ENCODE measurements at places on chromosomes 12 and 14.

- DNase-seq, result no peak
Observed at GRCh38 chr14:99273766-99274345, 1.9 kb upstream of the BCL11B start.

DNA sequence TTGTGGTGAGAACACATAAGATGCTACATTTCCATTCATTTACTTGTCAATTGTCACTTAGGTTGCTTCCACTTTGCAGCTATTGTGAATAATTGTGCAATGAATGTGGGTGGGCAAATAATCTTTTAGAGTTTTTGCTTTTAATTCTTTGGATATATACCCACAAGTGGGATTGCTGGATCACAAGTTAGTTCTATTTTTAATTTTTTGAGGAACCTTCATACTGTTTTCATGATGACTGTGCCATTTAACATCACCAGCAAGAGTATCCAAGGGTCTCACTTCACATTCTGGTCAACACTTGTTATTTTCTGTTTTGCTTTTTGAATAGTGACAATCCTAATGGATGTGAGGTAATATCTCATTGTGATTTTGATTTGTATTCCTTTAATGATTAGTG, 10.5 kb downstream of the CLEC6A start:
- DNase-seq, result no peak

- DNase-seq, result no peak
Observed at GRCh38 chr12:105270671-105271255, 34.8 kb upstream of the APPL2 start.

DNA sequence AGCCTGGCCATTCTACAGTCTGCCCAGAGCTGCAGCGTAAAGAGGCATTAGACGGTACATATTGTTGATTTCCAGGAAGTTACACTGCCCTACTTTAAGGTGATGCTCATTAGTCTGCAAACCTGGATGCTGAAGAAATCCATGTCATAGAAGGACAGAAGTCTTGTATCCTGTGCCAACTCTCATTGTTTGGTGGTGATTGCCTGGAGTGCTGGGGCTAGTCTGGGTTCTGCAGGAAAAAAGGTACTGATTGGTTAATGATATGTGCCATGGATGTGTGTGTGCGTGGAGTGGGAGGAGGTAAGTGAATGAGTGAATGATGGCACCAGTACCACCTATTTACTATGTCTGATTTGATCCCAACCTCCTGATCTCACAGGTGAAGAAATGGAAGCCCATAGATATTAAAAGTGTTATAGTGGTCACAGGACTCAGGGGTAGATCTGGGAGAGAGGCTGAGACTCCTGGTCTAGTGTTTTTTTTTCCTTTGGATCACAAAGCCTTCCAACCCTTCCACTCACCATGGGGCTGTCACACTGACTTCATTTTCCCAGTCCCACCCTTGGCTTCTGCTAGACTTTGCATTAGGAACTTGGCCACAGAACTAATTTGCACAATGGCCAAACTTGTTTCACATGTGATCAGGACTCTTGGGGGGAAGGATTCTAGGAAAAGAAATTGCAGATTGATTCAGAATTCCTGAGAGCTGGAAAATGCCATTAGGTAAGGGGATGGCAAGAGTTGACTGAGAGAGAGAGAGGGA, 96.1 kb downstream of the TMX1 start:
- DNase-seq, result no peak

- no peak for DNase-seq
Observed at GRCh38 chr14:58160561-58160960, 8.5 kb upstream of the ARMH4 start.

GRCh38 chr12:58576081-58576480, 344.2 kb downstream of the LRIG3 start:
- DNase-seq, result no peak

DNA sequence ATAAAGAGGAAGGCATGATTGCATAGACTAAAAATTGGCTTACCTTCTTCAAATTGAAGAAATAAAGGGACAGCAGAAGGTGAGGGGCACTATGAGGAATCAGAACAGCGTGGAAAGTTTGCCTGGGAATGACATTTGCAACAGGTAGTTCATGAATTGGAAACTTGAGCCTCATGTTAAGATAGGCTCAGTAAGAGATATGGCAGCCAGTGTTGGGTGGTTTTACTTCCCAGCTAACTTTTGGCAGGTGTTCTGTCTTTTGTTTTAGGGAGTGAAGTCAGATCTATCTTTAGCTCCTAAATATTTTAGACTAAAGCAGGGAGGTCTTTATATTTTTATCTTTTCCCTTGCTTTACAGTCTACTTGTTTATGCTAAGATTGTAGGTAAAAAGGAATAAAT, 122.4 kb downstream of the ANO6 start:
- no peak for DNase-seq

- no peak for DNase-seq
Observed at GRCh38 chr14:38947343-38947742, 155.7 kb downstream of the SEC23A start.

DNA sequence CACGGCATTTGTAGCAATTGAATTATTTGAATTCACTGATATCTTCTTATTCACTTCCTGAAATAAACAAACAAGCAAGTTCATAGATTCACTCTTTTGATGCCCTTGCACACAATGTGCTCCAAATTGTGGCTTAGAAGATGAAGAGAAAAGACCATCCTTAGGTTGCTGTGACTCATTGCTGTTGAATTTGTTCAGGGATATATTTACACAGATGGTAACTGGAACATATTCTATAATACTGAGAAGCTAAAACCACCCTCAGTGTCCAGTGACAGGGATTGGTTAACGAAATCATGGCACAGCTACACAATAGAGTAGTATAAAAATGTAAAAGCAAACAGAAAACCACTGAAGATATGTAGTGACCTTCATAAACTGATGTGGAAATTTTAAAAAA, 3.1 kb downstream of the PRB4 start:
- no peak for DNase-seq

DNA sequence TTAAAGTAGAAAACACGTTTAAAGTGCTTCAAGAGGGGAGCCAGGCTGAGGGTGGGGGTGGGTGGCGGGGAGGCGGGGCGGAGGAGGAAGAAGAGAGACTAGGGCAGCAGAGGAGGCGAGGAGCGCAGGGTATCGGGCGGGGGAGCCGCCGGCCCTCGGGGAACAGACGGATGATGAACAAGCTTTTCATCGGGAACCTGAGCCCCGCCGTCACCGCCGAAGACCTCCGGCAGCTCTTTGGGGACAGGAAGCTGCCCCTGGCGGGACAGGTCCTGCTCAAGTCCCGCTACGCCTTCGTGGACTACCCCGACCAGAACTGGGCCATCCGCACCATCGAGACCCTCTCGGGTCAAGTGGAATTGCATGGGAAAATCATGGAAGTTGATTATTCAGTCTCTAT, 39.2 kb downstream of the ZCRB1 start:
- no peak for DNase-seq

DNA sequence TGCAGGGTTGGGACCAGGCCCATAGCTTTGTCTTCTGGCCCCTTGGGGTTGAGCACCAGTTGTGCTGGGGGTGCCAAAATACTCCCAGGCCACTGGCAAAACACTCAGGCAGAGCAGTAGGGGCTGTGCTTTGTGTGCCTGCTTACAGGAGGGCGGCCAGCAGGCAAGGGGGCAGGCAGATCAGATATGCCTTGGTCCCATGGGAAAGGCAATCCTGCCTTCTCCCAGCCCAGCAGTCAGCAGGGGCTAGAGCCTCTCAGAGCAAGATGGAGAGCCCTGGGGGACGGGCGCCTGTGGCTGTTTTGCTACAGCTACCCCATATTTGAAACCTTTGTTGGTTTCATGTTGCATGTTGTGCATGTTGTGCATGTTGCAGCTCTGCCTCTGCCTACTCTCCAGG, 36.2 kb upstream of the TMX1 start:
- no peak for DNase-seq

- DNase-seq, result no peak
Observed at GRCh38 chr12:114254998-114255397, 150.9 kb downstream of the TBX5 start.

DNA sequence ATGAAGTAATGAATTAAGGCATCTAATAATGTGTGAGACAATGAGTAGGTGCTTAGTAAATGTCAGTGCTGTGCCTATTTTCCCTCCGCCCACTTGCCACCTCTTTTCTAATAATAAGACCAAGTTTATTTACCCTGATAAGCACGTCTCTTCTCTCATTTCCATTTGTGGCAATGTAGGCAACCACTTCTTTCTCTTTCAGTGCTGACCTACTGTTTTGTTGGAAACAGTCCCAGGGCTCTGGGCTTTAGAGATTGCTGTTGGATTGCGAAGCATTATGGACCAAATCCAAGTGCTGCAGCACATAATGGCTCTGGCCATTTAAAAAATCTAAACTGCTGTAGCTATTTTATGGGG, 141.3 kb upstream of the PLEKHG7 start:
- no peak for DNase-seq

DNA sequence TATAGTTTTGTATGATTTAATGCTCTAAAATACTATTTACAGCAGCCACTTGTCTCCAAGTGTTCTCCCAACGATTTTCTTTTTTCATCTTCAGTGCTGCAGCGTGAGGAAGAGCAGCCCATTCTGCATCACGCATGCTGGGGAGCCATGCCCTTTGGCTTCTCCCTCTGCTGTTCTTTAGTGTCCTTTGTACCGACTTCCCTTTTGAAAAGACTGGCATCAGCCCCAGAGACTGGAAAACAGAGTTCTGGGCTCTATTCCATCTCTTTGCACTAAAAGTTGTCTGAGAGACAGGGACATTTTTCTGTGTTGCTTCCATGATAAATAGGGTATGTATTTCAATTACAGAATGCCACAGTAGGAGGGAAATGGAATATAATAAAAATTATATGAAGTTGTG, 105.1 kb downstream of the RERG start:
- DNase-seq, result no peak

DNA sequence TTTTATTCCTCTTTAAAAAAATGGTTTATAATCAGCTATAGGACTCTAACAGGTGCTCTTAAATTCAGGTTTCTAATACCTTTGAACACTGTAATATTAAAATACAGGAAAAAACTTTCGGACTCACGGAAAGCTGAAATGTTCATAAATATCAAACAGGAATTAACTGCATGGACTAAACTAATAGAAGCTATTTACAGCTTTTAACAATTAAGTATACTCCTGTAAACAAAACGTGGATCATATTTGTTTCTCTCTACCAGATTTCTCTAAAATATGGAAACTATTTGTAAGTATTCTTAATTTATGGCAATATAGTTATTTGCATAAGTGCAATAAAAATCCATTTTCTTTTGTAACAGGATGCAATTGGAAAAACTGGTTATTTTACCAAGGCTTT, 108.9 kb upstream of the RESF1 start:
- DNase-seq, result no peak

DNA sequence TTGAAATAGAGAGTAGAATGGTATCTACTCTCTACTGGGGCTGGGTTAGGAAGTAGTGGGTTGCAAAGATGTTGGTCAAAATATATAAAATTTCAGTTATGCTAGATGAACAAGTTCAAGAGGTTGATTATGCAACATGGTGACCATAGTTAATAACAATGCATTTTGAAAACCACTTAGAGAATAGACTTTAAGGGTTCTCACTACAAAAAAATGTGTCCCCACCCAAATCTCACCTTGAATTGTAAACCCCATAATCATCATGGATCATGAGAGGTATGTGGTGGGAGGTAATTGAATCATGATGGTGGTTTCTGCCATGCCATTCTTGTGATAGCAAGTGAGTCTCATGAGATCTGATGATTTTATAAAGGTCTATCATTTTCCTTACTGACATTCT, 94.0 kb downstream of the C12orf50 start:
- DNase-seq, result no peak

DNA sequence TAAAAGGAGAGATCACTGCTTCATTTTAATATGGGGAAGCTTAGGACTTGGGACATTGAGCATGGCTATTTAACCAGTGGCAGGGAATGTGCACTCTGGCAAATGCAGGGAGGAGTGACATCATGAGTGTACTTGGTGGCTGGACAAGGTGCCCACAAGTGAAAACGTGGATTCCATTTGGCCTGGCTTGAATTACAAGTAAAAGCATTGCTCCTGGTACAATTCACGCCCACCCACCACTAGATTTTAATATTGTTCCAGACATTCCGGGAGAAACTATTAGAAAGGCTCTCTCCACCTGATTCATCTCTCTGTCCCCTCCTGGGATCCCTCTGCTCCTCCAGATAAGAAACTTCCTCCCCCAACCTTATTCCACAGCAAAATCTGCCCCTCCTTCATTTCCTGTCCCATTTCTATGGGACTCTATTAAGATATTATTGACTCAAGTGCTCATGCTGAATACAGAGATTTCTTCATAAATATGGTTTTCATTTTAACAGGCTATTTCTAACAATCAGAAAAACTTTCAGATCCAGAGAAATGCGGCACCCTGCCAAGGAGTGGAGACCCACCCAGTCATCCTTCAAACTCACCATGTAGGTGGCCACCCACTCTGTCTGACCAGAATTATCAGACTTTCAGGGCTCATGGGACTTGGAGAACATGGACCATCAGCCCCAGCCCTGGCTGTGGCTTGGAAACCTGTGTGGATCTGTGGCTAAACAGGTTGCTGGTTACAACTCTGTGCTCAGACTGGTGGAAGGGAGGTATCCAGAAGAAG, 43.2 kb downstream of the SSPN start:
- DNase-seq, result no peak

DNA sequence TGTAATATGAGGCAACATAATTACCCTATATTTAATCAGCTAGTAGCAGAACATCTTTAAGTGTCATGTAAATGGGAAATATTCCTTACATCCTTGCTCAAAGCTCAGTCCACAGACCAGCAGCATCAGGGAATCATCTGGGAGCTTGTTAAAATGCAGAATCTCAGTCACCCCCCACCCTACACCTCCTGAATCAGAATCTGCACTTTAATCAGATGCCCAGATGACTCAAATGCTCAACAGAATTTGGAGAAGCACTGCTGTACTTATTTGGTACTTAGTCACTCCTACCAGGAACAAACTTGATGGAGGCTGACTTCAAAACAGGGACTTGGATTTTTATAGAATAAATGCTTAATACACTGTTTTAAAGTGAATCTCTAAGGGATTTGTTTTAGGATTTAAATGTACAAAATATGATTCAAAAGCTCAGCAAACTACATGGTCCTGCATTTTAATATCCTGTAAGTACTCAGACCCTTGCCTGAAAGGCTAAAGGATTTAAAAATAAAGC, 96.5 kb downstream of the ARMH4 start:
- DNase-seq, result no peak

DNA sequence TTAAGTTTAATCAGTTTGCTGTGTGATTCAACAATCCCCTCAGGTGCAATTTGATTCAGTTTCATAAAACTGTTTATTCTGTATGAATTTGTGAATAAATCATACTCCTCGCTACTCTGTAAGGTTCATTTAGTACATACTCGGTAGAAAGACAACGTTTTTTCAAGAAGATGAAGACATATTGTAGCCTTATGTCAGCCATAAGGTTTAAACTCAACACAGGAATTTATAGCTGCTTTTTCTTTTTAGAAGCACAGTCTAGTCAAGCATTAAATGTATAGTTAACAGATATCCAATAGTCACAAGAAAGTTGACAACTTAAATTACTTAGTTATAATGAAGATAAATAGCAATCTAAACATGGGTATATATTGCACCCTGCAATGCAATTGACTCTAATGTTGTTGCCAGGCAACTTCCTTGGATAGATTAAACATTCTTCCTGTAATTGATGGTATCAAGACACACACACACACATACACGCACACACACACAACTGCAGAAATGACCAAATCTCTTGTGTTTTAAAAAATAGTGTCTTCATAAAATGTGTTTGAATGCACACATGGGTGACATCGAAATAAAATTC, 151.5 kb upstream of the MGAT4C start:
- DNase-seq, result no peak

- DNase-seq, result no peak
Observed at GRCh38 chr12:22064968-22065367, 18.9 kb downstream of the CMAS start.

- DNase-seq, result no peak
Observed at GRCh38 chr14:100103250-100104005, 38.2 kb downstream of the EVL start.

- DNase-seq, result no peak
Observed at GRCh38 chr14:78448164-78449094, 278.3 kb downstream of the NRXN3 start.

All from T-helper 22 cell (primary cell).